Esophagus mucosa (tissue), 1 donor: ENCODE measurements at places on chromosomes 4 and X. TPM values are rescaled to one million over a fixed set of nuclear protein-coding genes. Genes with fewer than 3 reads are reported as not detected.
A peak's percentile ranks its signal among the peaks of the same experiment; 100 is the strongest.

GRCh38 chr4:7390336-7390735 lies 44.4 kb downstream of the PSAPL1 start:
- no peak for ATAC-seq

- peak; percentile 74 for ATAC-seq
Observed at GRCh38 chr4:121711263-121712000, 14.7 kb upstream of the ANXA5 start.

JADE3 gene
- total RNA-seq = 4.9 TPM

DNA sequence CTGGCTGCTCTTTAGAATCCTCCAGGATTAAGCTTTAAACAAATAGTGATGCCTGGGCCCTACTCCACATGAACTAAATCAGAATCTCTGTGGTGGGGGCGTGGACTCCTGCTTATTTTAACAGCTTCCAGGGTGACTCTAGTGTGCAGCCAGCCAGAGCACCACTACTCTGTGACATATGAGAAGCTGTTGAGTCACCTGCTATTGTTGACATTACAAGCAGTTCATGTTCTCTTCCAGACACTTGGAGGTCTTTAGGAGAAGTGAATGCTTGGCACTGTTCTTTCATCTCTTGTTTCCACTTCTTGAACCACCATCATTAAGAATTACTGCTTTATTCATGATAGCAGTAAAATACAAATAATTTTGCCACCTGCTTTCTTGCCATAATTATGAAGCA lies 426 bp upstream of the C4orf51 start:
- peak; percentile 93 for ATAC-seq

DNA sequence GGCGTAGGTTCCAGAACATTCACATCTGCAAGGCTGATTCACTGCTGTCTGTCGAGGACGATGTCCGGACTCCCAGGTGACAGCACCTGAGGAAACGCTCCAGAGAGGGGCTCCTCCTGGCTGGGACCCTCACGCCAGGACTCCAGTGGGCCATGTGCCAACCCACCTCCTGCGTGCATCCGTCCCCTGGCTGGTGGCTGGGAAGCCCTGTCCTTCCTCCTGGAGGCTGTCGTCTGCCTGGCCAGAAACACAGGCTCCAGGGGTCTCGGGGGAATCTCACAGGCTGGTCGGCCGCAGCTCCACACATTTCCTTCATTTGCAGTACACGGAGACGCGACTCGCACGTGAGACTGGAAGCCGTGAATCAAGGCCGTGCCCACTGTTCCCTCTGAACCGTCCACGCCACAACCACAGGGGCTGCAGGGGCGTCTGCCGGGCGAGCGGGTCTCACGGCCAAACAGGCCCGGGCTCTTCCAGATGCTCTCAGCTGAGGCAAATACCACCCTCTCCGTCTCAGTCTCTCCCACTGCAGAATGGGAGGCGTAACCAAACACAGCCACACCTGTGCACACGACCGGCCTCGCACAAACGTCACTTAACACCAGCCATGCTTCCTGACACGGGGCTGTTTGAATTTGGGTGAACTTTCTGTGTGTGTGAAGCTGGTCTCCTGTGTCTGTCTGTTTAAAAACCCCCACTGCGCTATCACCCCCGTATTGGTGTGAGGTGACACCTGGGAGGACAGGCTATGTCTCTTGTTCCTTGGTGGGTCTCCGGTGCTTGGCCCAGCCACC lies 38.7 kb upstream of the MXD4 start:
- ATAC-seq = no peak

- peak; percentile 44 for ATAC-seq
Observed at GRCh38 chrX:153885968-153886903, at the start of gene L1CAM. Gene L1CAM (minus strand): TSS chrX:153886173. CDS start chrX:153875836, 10,337 bp downstream.
